CD4-positive, alpha-beta T cell treated with Interleukin-2 at 100 ng/mL for 4 hours (primary cell): ENCODE measurements at places on chromosomes 4 and X.

- DNase-seq, result no peak
These were observed 984.0 kb upstream of the TENM3 start for GRCh38 chr4:181259081-181259709.

GRCh38 chr4:159077702-159078495, 25.0 kb upstream of the RAPGEF2 start:
- peak; percentile 28 for DNase-seq

- no peak for DNase-seq
These were observed 53.9 kb downstream of the ENPP6 start for GRCh38 chr4:184163813-184164212.

DNA sequence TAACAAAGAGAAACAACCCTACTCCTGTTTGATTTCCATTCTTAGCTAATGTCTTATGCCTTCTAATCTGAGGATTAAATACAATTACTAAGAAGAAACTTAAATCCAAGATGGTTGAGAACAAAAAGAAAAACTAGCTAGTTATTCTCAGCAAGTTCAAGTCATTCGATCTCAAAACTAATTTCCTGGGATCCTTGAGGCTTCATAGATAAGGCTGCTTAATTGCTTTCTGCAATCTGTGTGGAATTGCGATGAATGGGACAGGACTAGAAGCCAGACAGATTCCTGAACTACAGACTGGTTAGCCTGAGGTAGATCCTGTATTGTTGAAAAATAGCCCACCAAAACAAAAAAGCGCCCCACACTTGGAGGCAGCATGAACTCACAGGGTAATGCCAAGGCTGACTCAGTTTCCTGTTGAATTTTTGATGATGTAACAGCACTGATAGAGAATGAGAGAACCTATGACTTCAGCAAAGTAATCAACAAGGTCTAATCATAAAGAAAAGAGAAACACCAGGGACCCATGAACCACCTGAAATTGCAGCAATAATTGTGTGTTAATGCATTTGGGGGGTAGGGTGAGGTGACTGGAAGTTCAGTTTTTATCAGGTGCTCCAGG, 33.9 kb downstream of the KLHL15 start:
- peak; percentile 0 for DNase-seq

GRCh38 chr4:76806757-76807156, 91.2 kb downstream of the SOWAHB start:
- no peak for DNase-seq

DNA sequence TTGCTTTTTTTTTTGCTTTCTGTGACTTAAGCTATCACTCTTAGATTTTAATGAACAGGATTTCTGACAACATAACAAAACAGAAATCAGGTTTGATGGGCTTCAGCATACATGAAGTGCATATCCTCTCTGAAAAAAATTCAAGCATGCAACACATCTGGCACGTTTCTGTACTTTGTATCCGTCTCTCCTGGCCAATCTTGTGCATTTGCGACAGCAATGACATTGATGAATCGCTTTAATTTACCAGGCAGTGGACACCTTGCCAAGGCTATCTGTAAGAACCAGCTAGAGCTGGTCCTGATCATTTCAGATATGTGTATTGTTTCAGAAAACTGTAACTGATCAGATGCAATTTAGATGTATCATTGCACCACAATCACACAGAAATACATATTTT, 93.3 kb downstream of the CCSER1 start:
- no peak for DNase-seq

GRCh38 chr4:42637867-42638266, 19.0 kb downstream of the ATP8A1 start:
- no peak for DNase-seq
